Stimulated activated CD8-positive, alpha-beta memory T cell treated with anti-CD3 and anti-CD28 coated beads, Interleukin-4, amount 100 ng/mL, for 1 hour (primary cell): ENCODE measurements at places on chromosomes 6 and 20.

DNA sequence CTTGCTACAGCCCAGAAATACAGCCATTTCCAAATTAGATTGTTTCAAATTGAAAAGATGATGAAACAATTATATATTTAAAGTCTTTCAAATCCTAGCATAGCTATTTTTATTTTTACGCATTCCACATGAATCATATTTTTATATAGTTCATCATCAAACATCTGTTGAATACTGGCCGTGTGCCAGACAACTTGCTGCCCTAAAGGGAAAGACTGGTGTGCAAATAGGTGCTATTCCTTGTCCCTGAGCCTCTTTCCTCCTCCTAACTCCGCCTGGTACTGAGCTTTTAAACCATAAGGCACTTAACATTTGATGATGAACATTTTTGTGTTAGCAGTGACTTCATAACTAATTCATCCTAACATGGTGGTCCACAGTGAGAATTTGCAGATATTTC lies 18.7 kb upstream of the PLCG1 start:
- no peak for DNase-seq

- DNase-seq: no peak
Observed at GRCh38 chr6:15792842-15793241, 130.0 kb upstream of the DTNBP1 start.

DNA sequence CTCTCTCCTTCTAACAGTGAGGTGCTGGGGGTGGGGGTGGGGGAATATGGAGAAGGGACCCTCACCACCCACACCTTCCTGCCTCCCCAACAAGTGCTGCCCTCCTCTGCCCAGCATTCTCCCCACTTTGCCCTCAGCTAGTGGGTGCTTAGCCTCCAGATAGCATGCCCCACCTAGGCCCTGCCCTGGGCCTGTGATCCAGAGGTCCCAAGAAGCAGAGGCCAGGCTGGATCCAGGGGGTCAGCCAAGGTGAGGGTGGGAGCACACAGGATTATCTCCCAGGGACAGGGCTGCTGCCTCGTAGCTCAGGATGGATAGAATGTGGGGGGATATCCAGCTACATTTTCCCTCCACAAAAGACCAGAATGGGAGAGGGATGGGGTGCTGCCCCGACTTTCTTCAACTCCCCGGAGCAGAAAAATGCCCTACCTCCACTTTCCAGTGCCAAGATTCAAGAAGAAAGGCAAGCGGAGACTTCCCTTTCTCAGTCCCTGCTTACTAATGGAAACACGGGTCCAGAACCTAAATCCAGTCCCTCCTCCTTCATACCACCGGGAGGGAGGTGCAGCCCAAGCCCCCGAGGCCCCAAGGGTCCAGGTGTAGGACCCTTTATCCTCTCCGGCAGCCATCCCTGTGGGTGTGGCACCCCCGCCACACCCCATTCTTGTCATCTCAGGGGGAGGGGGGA lies 987 bp downstream of the ADISSP start:
- no peak for DNase-seq

DNA sequence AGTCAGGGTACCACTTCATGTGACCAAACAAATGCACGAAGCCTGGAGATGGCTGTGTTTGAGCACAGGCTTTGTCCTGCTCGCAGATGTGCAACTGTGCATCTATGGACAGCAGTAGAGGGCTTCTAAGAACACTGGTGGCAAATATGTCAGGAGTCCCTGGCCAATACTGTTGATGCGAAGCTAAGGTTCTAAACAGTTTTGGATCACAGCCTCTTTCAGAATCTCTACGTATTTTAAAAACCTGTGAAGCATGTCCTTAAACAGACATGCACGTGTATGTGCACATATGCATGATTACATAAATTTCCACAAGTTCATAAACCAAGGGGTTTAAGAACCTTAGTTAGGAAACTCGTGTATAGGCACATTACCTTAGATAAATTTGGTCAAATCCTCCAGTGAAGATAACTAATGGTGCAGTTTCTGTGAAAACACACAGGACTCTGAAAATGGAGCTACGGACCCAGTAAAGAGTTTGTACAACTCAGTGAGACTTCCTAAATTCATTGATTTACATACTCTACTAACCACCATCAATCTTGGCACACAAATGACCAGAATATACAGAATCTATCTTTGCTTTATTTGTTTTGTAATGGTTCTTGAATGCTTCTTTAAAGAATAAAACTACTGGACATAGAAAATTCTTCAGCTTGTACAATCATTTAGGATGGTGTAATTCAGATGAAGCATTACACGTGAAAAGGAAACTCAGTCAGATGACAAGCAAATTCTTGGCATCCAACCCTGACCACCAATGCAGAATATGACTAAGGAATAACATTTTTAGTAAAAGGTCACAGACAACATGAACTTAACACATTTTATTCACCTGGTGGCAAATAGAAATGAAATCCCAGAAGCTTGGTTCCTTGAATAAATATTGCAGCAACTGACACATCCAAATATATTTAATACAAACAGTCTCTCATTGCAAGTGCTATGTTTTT lies 27.4 kb downstream of the KCNQ5 start:
- DNase-seq: no peak

DNA sequence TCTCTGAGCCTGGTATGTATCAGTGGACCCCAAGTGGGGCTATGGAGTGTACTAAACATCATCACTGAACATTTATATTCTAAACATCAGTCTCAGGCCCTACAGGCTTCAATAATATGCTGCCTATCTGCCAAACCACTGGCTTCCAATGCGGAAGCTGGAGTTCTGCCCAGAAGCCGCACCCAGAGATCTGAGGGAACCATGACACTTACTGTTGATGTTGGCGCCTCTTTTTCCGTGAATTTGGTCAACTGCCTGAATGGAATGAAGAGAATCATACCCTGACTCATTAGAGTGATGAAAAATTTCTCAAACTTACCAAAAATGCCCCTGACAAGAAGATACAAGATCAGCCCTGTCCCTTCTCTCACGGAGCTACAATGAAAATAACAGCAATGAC lies 66.2 kb downstream of the SLC22A23 start:
- DNase-seq: no peak

DNA sequence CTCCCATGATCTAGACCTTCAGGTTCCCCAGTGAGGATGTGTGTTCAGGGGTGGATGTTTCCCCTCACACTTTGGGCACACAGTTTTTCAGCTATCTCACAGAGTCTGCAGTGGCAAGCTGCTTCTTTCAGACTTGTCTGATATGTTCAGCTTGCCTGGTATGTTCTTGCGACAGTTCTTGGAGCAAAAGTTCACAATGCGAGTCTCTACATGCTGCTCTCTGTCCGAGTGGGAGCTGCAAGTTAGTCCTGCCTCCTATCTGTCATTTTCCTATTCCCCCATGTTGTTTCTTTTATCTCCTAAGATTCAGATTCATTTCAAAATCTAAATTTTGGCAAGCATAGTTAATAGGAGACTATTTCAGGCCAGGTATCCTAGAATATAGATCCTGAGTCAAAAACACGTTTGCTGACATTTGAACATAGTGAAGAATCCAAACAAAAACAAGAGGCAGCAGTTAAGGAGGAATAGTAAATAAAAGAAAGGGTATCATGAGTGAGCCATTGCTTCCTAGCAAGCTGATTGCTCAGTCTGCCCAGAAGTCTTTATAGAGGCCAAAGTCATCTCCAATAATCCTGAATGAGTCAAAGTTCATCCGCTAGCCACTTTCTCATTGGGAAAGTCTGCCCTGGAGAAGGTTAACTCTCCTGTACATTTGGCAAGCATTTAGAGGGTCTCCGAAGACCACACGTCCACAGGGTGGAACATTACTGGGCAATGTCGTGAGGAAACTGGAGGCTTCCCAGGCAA lies 140.2 kb upstream of the MOCS1 start:
- DNase-seq: no peak

DNA sequence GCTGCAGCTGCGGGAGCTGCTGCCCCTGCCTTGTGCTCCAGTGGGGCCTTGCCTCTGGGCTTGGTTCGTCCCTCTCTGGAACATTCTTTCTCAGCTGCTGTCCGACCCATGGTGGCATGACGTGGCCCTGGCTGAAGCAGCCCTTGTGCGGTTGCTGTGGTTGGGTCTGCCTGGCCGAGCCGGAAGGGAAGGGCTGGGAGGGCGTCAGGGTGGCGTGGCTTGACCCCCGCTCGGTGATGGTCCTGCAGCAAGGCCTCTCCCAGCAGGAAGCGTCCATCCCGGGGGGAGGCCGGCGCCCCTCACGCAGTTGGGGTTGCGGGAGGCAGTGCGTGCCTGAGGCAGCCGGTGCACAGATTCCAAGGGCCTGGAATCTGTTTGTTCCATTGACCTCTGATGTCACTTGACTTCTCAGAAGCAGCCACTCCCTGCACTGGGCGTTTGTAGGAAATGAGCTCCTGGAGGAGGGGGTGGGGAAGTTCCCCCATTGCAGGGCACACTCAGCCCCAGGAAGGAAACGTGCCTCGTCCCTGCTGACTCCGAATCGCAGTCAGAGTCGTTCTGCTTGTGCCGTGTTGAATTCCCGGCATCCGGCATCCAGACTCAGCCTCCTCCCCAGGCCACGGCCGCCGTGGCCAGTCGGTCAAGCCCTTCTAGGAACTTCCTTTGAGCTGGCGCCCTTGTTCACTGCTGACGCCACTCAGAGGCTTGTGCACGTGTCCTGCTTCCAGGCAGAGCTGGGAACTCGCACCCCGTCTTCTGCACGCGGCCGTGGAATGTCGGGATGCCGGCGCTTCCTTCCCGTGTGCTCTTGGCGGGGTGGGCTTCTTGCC lies 9.7 kb upstream of the TNFRSF6B start:
- no peak for DNase-seq

- DNase-seq: no peak
Observed at GRCh38 chr20:11332381-11332780, 585.3 kb upstream of the BTBD3 start.

GRCh38 chr20:63337786-63338420 lies 23.2 kb downstream of the CHRNA4 start:
- DNase-seq: no peak

- no peak for DNase-seq
Observed at GRCh38 chr6:30840935-30841643, 43.2 kb upstream of the DDR1 start.

GRCh38 chr20:43372051-43372450 lies 85.6 kb upstream of the SRSF6 start:
- no peak for DNase-seq

DNA sequence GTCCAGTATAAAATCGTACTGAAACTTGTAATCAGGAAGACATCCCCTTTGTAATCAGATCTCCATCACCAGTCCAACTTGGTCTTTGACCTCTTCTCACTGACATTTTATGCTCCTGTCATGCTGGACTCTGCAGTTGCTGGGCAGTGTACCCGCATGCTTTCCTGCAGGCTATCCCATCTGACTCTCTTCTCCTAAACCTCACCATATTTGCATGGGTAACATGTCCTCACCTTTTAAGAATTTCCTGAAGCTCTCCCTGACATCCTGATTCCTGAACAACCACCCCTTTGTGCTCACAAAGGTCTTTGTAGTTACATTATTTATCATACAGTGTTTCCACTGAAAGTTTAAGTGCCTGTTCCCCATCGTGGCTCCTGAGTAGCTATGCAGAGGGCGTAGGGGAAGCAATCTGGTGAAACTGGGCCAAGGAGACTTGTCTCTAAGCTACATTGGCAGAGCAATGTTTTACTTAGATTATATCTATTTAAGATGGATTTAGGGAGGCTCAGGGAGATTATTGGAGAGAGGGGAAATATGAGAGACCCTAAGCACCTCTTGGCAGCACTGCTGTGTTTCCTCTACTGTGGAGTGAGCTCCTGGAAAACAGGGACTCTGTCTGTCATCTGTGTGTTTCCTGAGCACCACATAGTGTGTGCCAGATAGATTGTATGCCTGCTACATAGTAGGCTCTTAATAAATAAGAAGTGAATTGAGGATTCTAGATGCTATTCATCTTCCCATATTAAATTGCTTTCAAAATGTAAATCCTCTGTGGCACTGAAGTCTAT lies 124.0 kb downstream of the LAMA2 start:
- no peak for DNase-seq

DNA sequence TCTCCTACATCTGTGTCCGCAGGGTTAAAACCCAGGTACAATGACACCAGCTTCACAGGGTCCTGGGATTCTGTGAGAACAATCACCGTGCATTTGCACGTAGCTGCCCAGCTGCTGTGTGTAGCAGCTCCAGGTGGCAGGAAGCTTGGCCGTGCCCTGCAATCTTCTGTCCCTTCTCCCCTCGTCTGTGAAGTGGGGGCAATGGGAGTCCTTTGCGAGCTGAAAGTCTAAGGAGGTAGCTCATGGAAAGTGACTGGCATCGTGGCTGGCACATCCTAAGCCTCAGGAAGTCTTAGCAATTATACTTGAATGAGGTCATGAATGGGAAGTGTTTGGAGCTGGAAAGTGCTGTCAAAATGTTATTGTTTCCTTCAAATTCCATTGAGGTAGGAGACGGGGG lies 137.1 kb downstream of the SMOC2 start:
- DNase-seq: no peak

- no peak for DNase-seq
Observed at GRCh38 chr20:44748005-44748370, 2.3 kb downstream of the KCNK15 start.

GRCh38 chr20:37657924-37658804 lies 35.7 kb upstream of the CTNNBL1 start:
- no peak for DNase-seq

DNA sequence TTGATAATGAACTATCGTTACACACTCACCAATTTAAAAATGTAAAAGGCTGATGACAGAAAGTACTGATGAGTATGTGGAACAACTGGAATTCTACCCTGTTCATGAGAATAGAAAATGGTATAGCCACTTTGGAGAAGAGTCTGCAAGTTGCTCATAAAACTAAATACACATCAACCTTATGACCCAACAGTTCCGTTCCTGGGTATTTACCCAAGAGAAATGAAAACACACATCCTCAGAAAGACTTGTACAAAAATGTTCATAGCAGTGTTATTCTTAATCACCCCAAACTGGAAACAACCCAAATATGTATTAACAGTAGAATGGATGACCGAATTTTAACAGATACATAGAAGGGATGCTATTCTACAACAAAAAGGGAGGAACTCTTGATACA lies 145.7 kb upstream of the LRFN2 start:
- no peak for DNase-seq

- no peak for DNase-seq
Observed at GRCh38 chr20:8932192-8933165, 136.4 kb upstream of the PLCB4 start.

GRCh38 chr6:38572186-38572813 lies 67.4 kb downstream of the BTBD9 start:
- DNase-seq: no peak

GRCh38 chr6:75735491-75736186 lies 13.4 kb upstream of the MYO6 start:
- no peak for DNase-seq

GRCh38 chr20:47926731-47927130 lies 141.4 kb upstream of the SULF2 start:
- DNase-seq: no peak

DNA sequence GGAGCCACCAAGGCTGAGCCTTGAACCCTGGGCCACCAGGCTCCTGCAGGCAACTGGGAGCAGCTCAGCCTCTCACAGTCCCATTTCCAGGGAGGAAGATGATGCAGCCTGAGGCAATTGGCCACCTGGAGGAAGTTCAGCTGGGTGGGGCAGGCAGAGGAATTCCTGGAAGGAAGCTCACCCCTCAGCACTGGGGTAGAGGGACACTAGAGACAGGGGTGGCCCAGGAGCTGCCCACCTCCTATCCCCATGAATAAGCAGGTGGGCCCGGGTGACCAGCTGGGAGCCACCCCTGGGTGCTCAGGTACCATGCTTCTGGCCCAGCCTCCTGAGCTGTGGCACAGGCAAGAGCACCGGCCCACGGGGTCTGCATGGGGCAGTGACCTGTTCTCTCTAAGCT lies 3.6 kb upstream of the HSPA12B start:
- no peak for DNase-seq
